ENCODE measurements at places on chromosomes 3 and 15.

DNA sequence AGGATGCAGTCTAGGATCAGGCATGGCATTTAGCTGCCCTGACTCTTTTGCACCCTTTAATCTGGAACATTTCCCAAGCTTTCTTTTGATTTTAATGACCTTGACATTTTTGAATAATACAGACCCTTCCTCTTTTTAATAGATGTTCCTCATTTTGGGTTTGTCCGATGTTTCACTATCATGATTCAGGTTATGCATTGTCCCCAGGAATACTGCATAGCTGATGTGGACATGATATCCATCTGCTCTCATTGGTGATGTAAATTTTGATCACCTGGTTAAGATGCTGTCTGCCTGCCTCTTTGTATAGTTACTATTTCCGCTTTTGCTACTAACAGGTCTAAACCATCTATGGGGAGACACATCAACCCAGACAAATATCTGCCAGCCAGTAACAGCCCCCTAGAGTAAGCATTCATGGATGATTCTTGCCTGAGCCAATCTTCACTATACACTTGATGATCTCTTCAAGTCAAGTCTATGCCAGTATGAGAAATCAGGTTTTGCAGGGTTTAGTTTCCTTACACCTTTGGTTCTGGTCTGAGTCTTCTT lies 50.6 kb upstream of the ULK4 start:
- no peak for DNase-seq

DNA sequence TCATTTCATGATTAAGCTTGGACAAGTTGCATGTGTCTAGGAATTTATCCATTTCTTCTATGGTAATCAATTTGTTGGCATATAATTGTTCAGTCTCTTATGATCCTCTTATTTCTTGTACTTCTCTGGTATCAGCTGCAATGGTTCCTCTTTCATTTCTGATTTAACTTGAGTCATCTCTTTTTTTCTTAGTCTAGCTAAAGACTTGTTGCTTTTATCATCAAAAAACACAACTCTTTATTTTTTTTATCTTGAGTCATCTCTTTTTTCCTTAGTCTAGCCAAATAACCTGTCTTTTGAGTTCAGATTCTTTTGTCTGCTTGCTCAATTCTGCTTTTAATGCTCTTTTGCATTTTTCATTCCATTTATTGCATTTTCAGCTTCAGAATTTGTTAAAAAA lies 37.3 kb downstream of the UBE3A start:
- DNase-seq = no peak

DNA sequence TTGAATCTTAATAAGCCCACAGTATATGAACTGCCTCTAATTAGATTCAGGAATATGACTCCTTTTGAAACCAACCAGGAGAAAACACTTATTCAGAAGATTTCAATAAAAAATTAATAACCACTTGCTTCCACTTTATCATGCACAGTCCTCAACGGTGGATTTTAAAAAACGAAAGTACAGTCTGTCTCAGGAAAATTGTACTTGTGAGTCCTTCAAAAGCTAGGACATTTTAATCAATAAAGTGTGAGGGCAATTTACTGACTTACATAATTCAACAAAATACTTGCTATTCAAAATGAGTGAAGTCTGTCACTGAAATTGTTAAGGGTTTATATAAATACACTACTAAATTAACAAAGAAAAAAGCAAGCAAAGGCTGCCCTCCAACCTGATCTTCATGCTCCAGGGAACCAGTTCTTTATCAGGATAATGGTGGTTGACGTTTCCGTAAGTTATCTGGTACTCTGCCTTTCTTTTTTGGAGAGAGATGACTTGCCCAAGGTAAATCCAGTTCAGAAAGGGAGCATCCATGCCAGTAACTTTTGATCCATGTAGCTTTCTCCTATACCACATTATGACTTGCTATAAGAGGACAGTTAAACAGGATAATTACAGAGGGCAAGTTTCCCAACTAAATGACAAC lies 17.0 kb downstream of the SUCLG2 start:
- DNase-seq = no peak

GRCh38 chr3:141067206-141067974 lies 16.2 kb downstream of the SPSB4 start:
- DNase-seq = peak; percentile 21

DNA sequence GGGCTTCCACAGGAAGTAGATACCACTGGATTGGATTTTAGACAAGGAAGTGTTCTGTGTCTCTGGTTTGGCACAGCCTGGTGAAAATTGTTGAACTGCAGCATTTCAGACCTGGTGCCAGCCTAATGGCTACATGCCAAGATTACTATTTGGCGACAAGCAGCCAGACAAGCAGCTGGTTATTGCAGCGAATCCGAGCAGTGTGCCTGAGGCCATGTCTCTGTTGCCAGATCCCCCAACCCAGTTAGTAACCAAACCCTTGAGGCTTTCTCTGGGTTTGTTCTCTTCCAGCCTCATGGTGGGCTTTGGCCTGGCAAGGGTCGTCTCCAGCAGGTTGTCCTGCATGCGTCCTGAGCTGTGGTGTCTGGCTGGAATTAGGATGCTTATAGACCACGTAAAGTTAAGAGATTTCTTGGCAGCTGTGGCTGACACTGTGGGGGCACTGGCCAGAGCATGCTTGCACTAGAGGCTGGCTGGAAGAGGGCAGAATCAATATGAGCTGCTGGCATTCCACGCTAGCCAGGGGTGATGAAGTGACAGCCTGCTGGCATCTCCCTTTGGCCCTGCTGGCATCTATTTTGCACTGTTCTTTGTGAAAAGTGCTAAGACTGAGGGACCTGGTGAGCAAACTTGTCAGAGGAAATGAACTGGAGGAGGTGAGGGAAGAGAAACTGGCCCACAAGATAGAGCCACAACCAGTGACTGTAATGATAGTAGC lies 172.6 kb downstream of the RBMS3 start:
- DNase-seq = no peak

DNA sequence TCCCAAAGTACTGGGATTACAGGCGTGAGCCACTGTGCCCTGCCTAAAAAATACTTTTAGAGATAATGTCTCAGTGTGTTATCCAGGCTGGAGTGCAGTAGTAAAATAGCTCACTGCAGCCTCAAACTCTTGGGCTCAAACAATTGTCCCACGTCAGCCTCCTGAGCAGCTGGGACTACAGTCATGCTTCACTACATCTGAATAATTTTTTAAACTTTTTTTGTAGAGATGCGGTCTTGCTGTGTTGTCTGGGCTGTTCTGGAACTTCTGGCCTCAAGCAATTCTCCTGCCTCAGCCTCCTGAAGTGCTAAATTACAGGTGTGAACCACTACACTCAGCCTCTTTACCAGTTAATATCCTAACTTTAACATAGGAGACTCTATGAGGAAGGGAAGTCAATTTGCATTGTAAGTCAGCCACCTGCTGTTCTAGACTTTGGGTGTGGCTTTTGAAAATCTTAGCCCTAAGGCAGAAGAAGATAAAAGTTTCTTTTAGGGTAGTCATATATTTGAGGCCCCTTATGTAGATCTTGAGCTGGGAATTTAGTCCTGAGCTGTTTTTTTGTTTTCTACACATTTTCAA lies 78.2 kb upstream of the RASGRP1 start:
- DNase-seq = no peak
